ENCODE measurements at places on chromosomes 12 and 14.

- no peak for DNase-seq
Observed at GRCh38 chr12:63952995-63953394, 108.5 kb downstream of the SRGAP1 start.

DNA sequence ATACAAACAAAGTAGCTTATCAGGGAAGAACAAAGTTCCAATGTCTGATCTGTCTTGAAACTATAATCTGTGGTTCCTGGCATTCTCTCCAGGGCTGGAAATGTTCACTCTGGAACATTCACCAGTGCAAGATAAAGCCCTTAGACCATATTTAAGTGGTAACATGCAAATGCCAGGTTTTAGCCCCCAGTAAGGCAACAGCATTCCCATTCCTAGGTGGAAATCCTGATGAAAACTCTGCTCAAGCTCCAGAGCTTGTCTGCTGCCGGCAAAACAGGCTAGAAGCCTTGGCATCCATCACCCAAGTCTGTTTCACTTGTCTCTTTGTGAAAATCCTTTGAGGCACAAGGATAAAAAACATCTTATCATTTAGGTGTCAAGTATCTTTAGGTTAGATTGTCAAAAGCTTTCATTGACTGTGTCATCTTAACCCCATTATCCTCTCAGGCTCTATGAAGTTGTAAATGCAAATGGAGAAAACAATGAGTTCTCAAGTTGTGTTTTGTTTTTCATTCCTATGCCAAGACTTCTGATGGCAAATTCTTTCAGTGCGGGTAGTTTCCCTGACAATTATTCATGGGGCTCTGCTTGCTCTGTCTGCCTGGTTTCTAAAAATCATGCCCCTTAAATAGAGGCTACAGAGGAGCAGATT lies 344.7 kb downstream of the NELL2 start:
- DNase-seq = no peak

DNA sequence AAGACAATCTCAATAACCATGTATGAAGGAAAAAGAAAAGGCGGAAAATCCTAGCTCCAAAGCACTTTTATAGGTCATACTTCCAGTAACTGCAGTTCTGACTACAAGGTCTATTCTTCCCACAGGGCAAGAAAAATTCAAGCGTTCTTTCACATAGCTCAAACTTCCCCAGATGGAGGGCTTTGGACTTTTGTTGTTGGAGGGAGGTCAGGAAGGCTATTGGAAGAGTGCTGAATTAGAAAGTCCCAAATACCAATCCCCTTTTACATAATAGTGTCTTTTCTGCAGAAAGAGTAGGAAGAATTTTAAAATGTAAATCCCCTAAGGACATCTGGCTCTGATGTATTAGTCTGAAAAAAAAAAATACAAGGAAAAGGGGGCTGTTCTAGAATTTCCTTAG lies 309.4 kb downstream of the MDGA2 start:
- DNase-seq = no peak

- DNase-seq = no peak
Observed at GRCh38 chr12:107749083-107749482, 11.9 kb downstream of the PRDM4 start.

DNA sequence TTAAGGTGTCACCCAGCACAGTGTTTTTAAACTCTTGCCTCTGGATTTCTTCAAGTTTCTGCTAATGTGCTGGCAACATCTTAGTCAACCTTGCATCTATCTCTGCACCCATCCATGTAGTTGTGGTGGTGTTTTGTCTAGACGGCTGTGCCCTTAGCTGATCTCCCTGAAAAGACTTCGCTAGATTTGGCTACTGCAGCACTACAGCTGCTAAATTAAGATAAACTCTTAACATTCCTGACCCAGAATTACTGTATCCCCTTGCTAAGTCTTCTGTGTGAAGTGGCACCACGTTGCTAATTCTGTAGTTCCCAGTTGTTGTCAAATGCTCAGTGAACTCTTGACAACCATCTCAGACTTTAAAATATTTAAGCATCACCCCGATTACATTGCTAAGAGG lies 66.8 kb downstream of the SRGAP1 start:
- no peak for DNase-seq

All from stimulated activated CD8-positive, alpha-beta memory T cell treated with anti-CD3 and anti-CD28 coated beads, Interleukin-15, amount 100 ng/mL, for 1 hour (primary cell).